ENCODE measurements at places on chromosomes 3 and 15.

- no peak for DNase-seq
These were observed 7.5 kb upstream of the UBL7 start for GRCh38 chr15:74468341-74469032.

DNA sequence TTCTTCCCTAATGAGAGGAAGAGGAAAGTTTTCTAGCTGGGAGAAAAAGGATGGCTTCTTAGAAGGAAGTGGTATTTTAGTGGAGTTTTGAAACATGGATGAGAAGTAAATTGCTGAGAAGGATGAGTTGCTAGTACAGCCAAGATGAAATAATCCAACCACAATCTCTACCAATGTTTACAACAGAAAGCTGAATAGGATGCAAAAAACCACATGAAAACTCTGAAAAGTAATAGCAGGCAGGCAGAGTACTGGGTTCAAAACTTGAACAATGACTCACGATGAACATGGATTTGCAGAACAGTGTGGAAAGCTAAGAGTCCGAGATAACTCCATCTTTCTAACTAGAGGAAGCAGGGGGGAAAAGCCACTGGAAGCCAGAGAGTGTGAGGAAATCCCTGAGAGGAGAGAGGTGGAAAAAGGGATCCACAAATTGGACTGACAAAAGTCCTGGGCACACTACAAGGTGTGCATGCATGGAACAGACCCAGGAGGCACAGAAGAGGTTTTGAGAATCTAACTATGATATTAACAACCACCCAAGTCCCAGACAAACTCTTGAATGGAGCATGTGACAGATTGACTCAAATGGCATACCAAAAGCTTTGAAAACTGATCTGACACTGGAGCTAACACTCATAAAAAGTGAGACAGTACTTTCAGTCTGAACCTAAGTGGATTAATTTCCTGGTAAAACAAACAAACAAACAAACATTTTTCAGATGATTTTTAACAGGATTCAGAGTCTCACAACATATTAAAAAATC, 76.7 kb downstream of the ST6GAL1 start:
- no peak for DNase-seq

GRCh38 chr15:39215015-39215414, 365.9 kb upstream of the THBS1 start:
- no peak for DNase-seq

DNA sequence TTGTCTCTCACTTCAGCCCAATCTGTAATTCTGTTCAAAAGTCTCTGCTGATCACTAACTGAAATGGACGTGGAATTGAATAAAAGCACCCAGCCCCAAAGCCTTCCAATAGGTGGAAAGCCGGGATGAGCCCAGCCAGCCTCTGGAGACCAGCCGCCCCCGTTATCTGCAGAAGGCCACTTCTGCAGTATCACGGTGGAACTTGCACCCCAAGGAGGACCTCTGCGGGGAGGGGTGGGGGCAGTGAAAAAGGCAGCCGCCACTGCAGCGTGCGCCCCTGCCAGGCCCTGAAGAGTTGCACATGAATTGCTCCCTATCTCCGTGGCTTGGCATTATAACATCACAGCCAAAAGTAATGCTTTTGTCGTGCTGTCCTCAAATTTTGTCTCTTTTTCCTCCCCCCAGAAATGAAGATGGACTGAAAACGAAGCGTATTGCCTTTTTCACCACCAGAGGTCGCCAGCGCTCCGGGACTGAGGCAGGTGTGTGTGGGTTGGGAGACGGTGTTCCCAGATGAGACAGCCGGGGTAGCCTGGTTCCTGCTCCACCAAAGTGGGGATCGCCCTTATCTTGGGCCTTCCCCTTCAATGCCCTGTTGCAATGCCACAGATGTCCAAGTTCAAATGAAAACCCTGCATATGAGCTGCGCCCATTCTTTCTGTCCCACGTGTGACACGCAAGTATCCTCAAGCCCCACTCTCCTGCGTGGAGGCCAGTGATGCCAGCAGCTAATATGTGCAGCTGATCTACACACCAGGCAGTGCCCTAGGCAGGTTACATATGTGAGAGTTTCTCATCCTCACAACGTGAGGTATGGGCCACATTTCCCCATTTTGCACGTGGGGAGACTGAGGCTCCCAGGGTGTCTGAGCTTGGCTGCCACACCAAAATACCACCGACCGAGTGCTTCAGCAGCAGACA, 96.0 kb downstream of the LRRK1 start:
- peak; percentile 74 for DNase-seq

DNA sequence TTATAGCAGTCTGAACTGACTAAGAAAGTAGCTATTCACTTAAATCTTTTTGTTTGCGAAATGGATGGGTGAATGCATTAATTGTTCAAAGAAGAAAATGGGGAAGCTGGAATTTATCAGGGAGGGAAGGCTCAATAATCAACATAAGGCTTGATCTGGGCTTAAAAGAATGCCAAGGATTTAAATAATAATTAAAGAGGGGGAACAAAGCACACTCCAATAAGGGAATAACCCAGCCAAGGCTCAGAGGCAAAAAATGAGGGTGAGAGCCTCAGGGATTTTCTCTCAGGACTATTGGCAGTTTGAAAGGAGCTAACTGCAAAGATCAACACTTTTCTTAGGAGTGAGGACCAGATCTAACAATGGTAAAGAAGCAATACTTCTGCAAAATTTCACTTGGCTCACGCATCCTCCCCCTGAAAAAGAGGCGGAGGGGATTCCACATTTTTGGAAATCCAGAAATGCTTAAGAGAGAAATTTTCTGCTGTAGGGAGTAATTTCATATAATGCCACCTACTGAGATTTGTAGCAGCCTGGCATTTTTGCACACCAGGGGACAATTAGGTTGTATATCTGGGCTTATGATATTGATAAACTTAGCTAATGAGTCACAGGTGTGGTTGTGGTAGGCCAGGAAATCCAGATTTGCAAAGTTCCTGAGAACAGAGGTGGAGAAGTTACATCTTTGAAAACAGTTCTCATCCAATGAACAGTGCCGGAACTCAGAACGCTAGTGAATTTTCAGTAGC, 405.1 kb downstream of the TUSC7 start:
- no peak for DNase-seq

DNA sequence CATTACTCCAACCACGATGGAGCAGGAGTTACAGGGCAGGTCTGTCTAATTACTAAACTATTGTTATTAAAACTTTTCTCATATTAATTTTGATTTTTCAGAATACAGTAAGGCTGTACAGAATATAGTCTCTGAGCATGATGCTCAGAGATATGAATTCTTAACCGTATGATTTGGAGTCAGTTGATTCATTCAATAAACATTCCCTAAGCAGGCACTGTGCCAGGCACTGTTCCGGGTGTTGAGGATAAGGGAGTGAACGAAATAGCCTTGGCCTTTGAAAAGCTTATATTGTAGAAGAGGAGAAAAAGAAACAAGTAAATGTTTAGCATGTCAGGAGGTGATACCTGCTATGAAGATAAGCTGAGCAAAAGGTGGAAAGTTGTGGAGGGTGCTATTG, 187.3 kb downstream of the KCNAB1 start:
- no peak for DNase-seq

DNA sequence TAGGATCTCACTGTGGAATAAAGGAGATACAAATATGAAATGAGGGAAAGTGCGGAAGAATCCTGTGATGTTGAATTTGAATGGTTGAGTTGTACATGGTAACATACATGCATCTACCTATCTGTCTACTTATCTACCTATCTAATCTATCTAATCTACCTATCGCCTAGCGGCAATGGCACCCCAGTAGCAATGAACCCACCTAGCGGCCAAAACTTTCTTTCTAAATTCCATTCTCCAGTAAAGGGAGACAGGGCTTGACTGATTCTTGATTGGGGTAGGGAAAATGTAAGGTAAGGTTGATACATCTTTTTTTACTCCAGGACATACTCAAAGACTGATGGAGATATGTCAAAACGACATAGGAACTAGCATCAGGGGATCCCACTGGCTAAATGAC, 345.0 kb downstream of the FHIT start:
- DNase-seq: no peak

DNA sequence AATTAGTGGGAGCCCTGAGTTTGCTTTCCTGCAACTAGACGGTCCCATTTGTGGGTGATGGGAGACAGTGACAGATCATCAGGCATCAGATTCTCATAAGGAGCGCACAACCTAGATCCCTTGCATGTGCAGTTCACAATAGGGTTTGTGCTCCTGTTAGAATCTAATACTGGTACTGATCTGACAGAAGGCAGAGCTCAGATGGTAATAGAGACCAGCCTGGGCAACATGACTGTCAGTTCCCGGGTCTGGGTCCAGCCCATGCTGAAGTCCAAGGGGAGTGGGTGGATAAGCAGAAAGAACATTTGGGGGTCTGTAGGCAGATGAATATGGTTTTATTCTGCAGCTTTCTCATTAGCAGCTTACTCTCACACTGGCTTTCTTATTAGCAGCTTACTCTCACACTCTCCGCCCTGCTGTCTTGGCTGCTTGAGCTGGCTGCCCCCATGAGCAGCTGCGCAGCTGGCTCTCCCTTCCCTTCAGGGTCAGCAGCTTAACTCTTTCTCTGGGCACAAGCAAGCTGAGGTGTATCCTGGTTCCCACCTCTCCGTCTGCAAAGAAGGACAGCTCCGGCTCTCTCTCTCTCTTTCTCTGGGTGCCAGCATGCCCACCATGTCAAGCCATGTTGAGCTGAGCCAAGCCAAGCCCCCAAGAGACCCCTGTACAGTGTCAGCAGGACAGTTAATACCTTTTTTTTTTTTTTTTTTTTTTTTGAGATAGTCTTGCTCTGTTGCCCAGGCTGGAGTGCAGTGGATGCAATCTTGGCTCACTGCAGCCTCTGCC, 46.5 kb downstream of the KLHDC8B start:
- no peak for DNase-seq

- no peak for DNase-seq
These were observed 21.3 kb upstream of the P3H2 start for GRCh38 chr3:190142041-190142440.

GRCh38 chr15:101248274-101248673, 3.6 kb downstream of the CHSY1 start:
- DNase-seq: no peak

- DNase-seq: no peak
These were observed 302.4 kb upstream of the WNT5A start for GRCh38 chr3:55789516-55789915.

GRCh38 chr3:195596765-195597171, 13.0 kb upstream of the APOD start:
- DNase-seq: no peak

- DNase-seq: peak; percentile 16
These were observed 15.7 kb downstream of the KIF9 start for GRCh38 chr3:47266709-47267489.

DNA sequence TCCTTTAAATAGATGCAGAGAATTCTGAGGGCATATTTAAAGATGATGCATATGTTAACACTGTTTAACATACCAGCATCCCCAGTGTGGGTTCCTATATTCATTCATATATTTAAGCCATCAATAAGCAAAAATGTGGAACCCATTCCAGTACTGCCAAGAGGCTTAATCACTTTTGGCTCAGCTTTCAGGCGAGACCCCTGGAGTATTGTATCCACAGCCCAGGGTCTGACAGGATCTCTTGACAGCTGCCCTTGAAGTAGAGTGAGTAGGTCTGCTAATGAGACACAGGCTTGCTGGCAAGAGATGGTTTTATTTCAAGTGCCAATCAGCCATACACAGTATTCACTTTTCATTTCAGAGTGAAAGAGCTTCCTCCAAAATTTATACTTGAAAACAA, 367.3 kb downstream of the OCA2 start:
- no peak for DNase-seq

- no peak for DNase-seq
These were observed 22.2 kb upstream of the BCL6 start for GRCh38 chr3:187767266-187768012.

Data from stimulated activated CD4-positive, alpha-beta T cell treated with anti-CD3 and anti-CD28 coated beads, Interleukin-4, amount 100 ng/mL, for 4 hours (primary cell).